ENCODE measurements at places on chromosomes 12 and 14. TPM values are rescaled to one million over a fixed set of nuclear protein-coding genes. Genes with fewer than 3 reads are reported as not detected.

Gene LTBP2
- total RNA-seq: 162 TPM

DNA sequence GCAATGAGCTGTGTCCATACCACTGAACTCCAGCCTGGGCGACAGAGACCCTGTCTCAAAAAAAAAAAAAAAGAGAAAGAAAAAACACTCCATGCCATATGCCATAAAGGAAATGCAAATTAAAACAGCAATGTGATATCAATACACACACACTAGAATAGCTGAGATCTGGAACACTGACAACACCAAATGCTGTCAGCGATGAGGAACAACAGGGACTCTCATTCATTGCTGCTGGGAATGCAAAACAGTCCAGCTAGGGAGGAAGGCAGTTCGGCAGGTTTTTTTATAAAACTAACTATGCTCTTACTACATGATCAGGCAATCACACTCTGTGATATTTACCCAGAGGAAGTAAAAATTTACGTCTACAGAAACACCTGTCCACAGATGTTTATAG is 3.4 kb upstream of the ABCB9 start:
- no peak for DNase-seq

GRCh38 chr12:99055299-99055698 is 410.2 kb downstream of the APAF1 start:
- DNase-seq: no peak

DNA sequence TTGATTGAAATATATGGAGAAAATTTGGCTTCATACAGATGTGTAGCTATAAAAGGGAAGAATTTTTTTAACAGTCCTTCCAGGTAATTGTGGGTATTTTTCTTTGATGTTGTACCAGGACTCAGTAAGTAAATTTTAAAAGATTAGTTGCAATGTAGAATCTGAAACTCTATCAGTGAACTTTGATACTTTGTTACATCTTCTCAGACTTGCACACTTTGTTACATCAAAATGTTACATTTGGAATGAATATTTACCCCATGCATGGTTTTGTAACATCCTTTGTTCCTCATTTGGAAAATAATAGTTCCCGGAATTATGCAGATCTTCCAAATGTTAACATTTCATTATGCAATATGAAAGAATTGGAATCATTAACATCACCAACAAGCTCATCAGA is 13.8 kb downstream of the MTHFD1 start:
- DNase-seq: no peak

DNA sequence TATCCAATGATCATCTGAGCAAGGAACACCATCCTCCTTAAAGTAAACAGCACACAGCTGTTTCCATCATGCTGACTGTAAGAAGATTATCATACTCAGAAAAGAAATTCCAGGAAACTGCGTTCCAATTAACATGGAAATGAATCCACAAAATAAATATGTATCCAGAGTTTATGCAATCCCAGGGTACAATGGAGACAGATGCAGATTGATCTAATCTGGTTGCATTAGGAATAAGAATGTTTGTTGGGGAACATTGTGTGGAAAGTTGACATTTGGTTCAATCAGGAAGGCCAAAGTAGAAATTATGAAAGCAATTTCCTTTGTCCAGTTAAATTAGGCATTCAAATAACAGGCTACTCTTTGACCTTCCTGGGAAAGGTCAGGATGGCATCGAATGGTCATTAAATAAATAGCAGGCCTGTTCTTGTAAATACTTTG is 236.9 kb upstream of the AMIGO2 start:
- DNase-seq: no peak
